ENCODE measurements at places on chromosomes 4 and X.

GRCh38 chrX:48598614-48599013 lies 1.3 kb downstream of the WDR13 start:
- no peak for ATAC-seq

DNA sequence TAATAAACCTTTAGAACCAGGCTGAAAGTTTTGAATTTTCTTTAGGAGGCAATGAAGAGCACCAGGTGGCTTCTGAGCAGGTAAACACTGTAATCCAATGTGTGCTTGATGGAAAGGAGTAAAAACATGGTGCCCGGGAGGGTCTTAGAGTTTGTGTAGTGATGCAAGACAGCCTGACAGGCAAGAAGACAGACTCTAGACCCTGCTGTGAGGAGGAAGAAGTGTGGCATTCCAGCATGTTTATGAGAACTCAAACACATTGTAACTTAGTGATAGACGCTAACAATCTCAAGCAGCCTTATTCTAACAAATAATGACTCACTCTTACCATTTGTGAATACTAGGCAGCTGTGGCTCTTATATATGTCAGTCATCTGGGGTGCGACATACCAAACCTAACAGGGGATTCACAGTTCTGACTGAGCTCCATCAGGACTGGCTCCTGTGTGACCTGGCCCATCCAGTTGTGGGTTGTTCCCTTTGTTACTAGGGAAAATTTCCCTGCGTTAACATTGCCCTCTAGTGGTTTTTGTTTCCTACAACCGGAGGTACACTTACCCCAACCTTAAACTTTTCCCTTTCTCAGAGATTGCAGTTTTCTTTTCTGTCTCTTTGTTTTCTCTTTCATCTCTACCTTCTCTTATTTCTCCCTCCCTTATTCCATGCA lies 53.8 kb downstream of the VSIG4 start:
- peak; percentile 71 for ATAC-seq

- ATAC-seq: no peak
These were observed 283.4 kb downstream of the BCOR start for GRCh38 chrX:39814391-39814790.

DNA sequence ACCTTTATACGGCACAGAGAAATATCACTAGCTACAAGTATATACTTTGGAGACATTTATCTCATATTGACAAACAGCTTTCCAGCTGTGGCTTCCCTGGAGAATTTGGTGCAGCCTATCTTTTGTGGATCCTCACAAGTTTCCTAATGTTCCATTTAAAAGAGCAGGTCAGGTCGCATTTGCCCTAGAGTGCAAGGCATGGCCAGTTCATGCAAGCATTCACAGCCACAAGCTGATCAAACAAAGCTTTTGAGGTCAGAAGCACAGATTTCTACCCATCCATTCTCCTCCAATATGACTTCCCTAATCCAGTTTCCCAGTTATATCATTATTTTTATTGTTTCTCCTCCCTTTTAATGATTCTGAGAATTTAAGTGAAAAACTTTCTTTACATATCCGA lies 1008.4 kb upstream of the AGA start:
- no peak for ATAC-seq

- no peak for ATAC-seq
These were observed 201.0 kb downstream of the SPRY1 start for GRCh38 chr4:123597586-123597985.

GRCh38 chrX:13046141-13046855 lies 1.9 kb upstream of the FAM9C start:
- no peak for ATAC-seq

- no peak for ATAC-seq
These were observed 118.9 kb upstream of the SLC34A2 start for GRCh38 chr4:25536564-25537320.

DNA sequence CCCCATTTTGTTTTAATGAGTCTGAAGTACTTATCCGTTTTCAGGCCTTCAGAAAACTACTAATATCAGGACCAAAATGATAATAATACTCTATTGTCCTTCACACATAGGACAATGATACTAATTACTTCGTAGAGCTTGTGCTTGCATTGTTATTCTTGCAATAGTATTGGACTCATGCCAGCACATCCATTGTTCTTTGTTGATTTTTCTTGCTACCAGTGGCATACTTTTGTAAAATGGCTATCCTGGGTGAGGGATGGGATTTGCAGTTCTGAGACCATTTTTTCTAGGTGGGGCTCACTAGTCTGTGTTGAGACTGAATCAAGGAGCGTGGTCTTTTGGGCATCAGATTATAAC lies 195.3 kb downstream of the MAML3 start:
- ATAC-seq: no peak

DNA sequence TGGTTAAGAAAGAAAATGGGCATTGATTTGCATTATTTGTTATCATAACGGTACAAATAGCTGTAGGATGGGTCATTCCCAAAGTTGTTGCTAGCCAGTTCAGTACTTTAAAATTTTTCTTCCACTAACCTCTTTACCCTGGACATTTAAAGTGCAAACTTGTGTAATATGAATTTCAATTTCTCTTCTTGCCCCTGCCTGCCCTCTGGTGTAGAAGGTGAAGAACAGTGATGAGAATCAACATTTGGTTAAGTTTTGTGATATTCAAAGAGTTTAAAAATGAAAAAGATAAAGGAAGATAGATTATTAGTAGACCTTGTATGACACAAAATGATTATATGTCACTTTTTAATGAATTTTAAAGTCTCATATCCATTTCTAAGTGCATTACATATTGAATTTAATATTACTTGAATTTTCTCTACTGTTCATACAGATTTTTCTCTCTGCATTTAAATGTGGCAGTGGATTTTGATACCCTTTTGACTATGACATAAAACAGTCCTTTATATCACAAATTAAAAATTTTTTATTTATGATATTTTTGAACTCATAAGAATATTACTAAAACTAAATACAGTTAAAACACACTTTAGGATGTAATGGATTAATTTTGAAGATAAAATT lies 337.7 kb downstream of the BMPR1B start:
- ATAC-seq: no peak

DNA sequence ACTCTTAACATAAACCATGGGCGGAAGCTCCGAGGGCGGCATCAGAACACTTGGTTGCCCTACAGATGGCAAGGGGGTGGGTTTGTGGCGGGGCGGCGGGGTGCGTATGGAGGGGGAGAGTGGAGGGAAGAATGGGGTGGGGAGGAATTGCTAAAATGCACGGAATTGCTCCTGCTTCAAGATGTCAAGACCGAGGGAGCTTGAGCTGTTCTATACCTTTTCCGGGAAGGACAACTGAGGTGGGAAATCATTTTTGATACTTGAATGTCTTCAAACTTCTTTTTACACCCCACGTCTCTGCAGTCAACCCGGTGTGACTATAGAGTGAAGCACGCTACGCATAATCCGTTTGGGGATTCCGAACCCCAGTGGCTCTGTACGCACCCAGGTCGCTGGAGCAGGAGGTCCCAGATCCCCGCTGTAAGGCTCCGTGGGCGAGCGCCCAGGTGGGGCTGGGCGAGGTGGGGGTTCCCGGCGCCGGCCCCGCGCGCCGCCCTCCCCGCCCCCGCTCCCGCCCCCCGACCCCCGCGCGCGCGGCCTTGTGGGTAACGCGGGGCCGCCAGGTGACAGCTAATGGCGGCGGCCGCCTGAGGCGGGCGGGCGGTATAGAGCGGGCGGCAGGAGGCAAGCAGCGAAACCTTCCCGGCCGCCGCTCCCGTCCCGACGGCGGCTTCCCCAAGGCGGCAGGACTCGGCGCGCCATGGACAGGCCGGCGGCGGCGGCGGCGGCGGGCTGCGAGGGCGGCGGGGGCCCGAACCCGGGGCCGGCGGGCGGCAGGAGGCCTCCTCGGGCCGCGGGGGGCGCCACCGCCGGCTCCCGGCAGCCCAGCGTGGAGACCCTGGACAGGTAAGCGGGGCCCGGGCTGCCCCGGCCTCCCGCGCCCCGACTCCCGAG lies at the start of gene MTMR1:
Gene MTMR1 (plus strand): TSS at position 566 of the 894 bp plus-strand sequence. CDS start 135 bp downstream, at position 701.
- peak; percentile 73 for ATAC-seq

DNA sequence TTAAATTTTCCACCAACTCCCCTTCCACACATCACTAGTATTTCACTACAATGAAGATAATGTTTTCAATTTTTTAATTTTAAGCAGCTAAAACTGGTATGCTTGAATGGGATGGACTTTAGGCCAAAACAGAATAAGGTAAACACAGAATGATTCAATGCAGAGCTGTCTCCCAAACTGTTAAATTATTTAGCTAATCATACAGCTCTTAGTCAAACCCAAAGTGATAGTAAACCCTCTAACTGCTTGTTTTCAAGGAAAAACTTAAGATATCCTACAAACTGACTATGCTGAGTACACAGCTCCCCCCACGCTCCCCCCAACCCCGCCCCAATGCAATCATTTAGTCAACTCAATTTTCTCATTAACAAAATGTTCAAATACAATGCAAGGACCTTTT lies 30.2 kb downstream of the CNOT6L start:
- no peak for ATAC-seq

- ATAC-seq: peak; percentile 57
These were observed 46.1 kb downstream of the TMEM150C start for GRCh38 chr4:82515705-82516104.

GRCh38 chr4:105162123-105162796 lies 15.6 kb downstream of the TET2 start:
- no peak for ATAC-seq

- no peak for ATAC-seq
These were observed 42.7 kb upstream of the DDX3X start for GRCh38 chrX:41291309-41291708.

Data from gastroesophageal sphincter (tissue), 4 donors.